ENCODE measurements at places on chromosomes 11 and 22. TPM values are rescaled to one million over a fixed set of nuclear protein-coding genes. Genes with fewer than 3 reads are reported as not detected.

DNA sequence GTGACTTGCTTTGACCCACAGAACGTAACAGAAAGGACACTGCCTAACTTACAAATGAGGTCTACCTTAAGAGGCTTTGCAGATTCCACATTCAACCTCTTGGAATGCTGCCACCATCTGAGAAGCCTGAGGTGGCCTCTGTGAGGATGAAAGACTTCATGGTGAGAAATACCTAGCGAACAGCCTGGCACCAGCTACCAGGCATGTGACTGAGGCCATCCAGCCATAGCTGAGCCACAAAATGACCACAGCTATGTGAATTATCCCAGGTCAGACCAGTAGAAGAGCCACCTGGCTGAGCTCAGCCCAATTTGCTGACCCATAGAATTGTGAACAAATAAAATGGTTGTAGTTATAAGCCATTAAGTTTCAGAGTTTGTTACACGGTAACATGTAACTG, 37.5 kb downstream of the PPARA start:
- no peak for DNase-seq

GRCh38 chr22:28207281-28208030, 288.4 kb upstream of the PITPNB start:
- DNase-seq = no peak

DNA sequence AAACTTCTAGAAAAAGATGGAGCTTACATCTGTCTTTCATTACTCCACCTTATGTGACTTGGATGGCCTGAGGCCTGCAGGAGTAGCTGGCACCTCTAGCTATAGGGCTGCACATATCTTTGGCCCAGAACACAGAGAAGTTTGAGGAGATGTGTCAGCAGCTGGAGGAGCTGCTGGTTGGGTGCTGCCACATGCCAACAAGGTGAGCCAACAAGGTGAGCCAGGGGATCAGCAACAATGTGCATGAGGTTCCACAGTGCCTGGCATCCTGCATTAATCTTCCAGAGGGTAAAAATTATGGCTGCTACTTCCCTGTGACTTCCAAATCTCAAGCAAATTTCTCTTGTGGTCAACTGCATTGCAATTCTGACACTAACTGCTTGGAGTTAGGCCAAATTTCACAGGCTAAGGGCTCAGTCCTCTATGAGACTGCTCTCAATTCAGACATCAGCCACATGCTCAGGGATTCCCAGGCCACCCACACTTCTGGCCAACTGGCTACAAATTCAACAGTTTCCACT, 16.0 kb downstream of the RBM7 start:
- no peak for DNase-seq

DNA sequence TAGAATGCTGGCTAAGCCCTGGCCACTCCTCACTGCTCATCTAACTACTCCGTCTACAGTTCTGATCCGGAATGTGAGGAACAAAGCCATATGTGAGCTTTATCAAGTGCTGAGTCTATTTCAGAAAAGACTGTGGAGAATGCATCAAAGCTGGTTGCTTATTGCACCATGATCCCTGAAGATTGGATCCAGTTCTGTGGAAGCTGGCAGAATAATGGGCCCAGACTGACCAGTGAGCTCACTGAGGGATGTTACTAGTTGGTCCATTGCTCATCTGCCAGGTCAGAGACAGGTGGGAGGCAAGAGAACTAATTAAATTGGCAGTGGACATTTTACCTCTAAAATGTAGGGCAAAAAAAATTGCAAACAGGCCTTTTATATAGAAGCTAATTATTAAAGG, 681.3 kb downstream of the NTM start:
- no peak for DNase-seq

DNA sequence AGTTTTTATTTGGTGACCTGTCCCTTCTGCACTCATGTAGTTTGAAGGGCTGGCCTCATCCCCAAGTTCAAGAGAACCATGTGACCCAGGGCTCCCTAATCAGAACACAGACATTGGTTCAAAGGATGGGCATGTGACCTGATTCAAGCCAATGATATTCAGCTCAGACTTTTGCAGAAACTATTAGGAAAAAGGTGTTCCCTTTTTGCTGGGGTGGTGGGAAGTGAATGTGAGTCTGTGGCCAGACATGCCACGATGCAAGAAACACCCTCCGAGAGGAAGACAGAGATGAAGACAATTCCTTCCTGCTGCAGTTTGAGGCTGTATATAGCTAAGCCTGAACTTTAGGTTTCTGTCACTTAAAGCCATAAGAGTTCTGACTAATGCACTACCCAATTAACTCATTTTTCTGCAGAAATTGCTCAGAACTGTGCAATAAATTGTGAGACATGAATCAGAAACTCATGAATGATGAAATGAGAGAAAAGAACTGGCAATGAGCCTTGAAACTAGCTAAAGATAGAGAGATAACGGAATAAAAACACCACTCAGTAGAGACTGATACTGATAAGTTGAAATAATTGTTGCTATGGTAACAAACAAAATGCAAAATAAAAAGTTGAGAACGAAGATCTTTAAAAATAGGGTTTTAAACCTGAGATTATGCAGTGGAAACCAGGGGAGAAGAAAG, 9.2 kb upstream of the MAPK1 start:
- DNase-seq = no peak

- no peak for DNase-seq
These were observed 35.7 kb downstream of the ARFGAP3 start for GRCh38 chr22:42821386-42821785.

- no peak for DNase-seq
These were observed 1.6 kb downstream of the PAX6 start for GRCh38 chr11:31809541-31809856.

OR8G5 gene
- not detected for total RNA-seq

SCGB2A2 gene
- total RNA-seq = not detected

POU2AF3 gene
- total RNA-seq = 23.0 TPM

CACNA1I gene
- total RNA-seq = 0.03 TPM

PDE3B gene
- total RNA-seq = 31.2 TPM
